ENCODE measurements at places on chromosomes 5 and 9.

- DNase-seq = no peak
Observed at GRCh38 chr5:103037673-103038455, 82.1 kb downstream of the GIN1 start.

- DNase-seq = no peak
Observed at GRCh38 chr9:97354637-97355036, 47.2 kb downstream of the CCDC180 start.

DNA sequence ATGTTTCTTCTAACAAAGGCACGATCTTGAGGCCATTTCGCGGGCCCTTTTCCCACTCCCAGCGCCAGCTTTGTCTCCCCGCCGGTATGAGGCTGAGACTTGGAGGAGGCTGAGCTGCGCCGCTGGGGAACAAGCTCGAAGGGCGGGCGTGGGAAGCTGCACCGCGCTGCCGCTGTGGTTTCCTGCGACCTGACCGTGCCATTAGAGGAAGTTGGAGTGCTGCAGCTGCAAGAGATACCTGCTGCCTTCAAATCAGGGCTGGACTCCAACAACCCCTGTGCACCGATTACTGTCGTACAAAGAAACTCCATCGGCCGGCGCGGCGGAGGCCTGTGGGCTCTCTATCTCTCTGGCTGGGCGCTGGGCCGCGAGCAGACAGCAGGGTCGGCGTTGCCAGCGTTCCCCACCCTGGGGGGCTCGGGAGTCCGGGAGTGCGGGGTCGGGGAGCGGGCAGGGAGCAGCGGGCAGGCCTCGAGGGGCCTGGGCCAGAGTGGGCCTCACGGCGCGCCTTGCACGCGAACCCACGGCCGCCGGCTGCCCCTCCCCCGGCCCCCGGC, 1.3 kb upstream of the ERBIN start:
- no peak for DNase-seq

GRCh38 chr5:39466846-39467245, 42.1 kb upstream of the DAB2 start:
- DNase-seq = no peak

DNA sequence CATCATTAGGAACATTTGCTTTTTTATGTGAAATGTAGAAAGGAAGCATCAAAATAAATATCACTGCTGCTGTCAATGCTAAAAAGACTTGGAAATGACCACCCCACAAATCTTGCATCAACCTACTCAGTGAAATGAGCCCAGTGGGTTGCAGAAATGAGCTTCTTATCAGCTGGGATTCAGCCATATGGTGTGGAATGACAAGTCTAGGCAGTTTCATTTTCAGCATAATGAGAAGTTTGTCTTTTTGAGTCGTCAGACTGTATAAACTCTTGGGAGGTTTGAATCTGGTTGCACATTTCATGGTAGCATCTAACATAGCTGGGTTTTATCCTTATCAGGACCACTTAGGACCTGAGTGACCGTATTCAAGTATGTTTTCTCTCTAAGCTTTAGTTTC, 251.1 kb upstream of the PPP1R2B start:
- DNase-seq = no peak

DNA sequence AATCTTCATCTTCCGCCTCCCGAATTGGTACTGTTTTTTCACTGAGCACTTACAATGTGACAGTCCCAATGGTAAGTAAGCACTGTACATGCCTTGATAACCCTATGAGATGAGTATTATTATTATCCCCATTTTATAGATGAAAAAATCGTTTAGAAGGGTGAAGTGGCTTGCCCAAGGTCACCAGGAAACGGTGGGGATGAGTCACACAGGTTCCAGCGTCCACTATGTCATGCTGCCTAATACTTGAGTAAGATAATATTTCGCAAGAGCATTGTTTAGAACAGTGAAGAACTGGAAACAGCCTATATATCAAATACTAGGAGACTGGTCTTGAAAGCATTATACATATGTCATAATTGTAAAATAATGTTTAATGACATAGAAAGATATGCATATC, 12.9 kb downstream of the HAND1 start:
- DNase-seq = no peak

GRCh38 chr5:67094476-67095300, 101.9 kb downstream of the CD180 start:
- DNase-seq = no peak

GRCh38 chr5:172608773-172609172, 32.3 kb upstream of the NEURL1B start:
- no peak for DNase-seq

- DNase-seq = no peak
Observed at GRCh38 chr5:127311349-127311748, 20.8 kb downstream of the MEGF10 start.

- DNase-seq = no peak
Observed at GRCh38 chr5:178116143-178116885, 3.0 kb downstream of the N4BP3 start.

GRCh38 chr5:33275921-33276627, 164.7 kb upstream of the TARS1 start:
- no peak for DNase-seq

DNA sequence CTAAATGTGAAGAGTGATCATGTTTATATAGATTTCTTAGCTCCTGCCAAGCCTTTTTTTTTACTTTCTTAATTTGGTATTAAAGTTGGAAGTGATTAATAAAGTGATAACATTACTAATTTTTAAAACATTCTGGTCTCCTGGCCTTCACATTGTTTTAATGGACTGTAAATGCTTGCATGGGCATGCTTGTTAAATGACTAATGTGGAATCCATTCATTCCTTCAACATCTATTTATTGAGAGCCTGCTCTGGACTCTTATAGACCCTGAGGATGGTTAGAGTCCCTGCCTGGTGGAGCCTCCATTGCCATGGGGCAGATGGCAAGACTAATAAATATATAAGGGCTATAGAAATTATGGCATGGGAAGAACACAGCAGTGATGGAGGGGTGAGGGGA, 103.5 kb downstream of the NTRK2 start:
- no peak for DNase-seq

- no peak for DNase-seq
Observed at GRCh38 chr5:19235101-19235584, 752.9 kb downstream of the CDH18 start.

DNA sequence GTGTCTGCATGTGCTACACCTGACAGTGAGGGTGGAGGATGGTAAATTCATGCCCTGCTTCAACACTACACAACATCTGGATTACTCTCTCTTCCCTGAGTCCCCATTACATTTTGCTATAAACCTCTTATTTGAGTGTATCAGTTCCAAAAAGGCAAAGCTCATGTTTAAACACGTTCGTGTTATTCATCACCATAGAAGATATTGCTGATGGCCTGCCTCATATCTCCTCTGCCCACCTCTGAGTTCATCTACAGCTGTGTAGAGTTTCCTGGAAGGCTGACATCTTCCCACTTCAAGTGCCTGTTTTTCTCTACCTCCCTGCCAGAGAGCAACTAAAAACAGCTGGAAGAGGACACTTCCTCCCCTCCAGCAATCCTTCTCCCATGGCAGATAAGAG, 433.2 kb downstream of the ISL1 start:
- no peak for DNase-seq

GRCh38 chr5:87002485-87002884, 265.2 kb upstream of the RASA1 start:
- no peak for DNase-seq

- no peak for DNase-seq
Observed at GRCh38 chr5:105088102-105088501, 1525.5 kb upstream of the NUDT12 start.

GRCh38 chr5:148425808-148426207, 42.0 kb downstream of the FBXO38 start:
- DNase-seq = no peak

DNA sequence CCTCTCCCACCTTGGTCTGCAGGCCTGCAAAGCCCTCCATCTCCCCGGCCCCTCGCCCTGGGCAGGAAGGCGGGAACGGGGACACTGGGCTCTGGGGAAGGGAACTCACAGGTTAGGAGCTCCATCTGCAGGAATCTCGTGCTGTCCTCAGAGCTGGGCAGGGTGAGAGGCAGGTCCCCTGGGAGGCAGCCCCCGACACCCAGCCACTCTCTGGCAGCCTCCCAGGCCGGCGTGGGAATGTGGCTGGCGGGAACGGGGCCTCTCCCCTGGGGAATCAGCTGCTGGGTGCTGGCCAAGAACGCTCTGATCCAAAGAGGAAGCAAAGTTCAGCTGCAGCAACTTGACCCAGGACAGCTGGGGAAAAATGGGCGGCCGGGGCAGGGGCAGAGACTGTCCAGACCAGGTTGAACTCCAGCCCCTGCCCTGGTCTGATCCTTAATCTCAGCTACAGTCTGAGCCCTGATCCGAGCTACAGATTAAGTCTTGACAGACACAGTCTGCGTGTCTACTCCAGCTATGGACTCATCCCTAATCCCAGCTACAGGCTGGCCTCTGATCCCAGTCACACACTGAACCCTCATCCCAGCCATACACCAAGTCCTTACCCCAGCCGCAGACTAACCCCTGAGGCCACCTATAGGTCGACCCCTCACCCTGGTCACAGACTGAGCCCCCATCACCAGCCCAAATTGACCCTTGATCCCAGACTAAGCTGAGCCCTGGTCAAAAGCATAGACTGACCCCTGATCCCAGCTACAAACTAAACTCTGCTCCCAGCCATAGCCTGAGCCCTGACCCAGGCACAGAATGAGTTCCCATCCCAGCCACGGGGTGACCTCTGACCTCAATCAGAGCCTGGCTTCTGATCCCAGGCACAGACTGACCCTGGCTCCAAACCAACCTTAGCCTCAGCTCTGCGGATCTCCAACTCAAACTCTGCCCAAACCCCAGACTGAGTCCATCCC, 37.3 kb upstream of the EGFL7 start:
- peak; percentile 60 for DNase-seq

GRCh38 chr9:27338527-27338903, 41.6 kb upstream of the EQTN start:
- no peak for DNase-seq

DNA sequence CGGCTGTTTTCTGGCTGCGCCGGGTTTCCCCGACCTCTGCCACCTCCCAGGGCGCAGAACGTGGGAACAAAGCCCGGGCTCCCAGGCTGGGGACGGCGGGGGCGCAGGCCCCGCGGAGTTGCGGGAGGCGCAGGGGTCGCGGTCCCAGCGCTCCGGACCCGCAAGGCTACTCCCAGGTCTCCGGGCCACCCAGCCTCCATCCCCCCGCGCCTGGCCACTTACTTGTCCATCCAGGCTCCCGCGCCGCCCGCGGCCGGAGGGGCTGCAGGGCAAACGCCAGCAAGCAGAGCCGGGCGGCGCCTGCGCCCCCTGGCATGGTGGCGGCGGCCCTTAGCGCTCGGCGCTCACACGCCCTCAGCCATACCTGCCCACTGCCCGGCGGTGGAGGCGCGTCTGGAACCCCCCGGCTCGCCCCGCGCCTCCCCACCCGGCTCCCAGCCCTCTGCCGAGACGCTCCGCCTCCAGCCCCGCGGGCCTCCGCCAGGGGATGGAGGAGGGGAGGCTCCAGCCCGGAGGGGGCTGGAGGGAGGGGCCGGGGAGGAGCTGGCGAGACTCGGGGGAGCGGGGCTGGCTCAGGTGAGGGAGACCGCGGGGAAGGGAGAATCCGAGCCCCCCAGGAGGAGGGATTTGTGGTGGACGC, at the start of gene ADAM19:
TSS of gene ADAM19 (minus strand) at position 395 of the 640 bp plus-strand sequence. CDS start at position 316, 79 bp downstream.
- peak; percentile 85 for DNase-seq

GRCh38 chr5:147388184-147389108, 121.4 kb downstream of the DPYSL3 start:
- DNase-seq = no peak

- DNase-seq = peak; percentile 89
Observed at GRCh38 chr5:108727651-108728565, 19.8 kb upstream of the FER start.

- DNase-seq = peak; percentile 23
Observed at GRCh38 chr5:123673107-123673506, 161.1 kb downstream of the CSNK1G3 start.

DNA sequence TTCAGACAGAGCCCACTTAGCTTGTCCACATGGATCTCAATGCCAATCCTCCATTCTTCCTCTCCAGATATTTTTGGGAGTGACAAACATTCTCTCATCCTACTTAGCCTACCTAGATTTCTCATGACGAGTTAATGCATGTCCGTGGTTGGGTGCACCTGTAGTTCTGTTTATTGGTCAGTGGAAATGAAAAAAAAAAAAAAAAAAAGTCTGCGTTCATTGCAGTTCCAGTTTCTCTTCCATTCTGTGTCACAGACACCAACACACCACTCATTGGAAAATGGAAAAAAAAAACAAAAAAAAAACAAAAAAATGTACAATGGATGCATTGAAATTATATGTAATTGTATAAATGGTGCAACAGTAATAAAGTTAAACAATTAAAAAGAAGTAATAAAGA, 59.0 kb downstream of the BASP1 start:
- no peak for DNase-seq

DNA sequence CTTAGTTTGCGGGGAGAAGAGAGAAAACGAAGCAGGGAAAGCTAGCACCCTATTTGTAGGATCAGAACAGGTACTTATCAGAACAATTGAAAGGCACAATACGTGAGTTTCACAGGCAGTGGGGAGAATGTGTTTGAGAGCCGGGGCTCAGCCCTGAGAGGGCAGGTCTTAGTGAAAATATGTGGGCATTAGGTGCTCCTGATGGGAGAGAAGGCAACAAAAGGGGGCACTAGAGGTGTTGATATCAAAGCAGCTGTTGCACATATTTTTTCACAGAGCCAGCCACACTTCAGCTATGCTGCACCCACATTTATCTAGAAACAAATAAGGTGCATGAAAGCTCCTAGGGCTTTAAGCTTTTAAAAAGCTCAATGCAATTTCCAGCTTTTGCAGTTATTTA, 99.7 kb upstream of the MAN2A1 start:
- DNase-seq = no peak

- peak; percentile 15 for DNase-seq
Observed at GRCh38 chr5:127988146-127988760, 95.3 kb upstream of the SLC12A2 start.

DNA sequence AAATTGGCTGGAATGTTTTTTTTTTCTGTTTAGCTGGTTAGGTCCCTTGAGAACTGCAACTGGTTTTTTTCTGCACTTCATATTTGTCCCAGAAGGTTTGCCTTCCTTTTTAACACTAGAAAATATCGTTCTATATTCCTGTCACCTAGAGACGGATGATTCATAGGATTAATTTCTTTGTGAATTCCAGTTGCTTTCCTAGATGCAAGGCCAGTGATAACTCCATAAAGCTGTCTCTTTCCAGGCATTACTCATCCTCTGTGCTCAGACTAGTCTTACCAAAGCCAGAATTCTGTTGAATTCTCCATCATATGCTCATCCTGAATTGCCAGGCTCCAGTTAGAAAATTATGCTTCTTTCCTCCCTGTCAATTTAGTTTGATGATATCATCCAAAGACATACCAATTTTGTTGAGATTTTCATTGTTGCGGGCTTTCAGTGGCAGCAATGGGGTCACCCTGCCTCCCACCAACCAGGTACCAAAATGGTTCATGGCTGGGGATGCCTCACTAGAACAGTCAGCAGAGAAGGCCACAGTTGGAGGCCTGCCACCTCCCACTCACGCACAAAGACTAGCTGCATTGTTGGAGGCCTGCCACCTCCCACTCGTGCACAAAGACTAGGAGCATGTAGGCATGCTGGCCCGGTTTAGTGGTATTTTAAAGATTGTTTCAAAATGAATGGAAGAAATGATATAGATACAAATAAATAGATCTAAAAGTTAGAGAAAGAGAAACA, 8.5 kb downstream of the BAAT start:
- DNase-seq = no peak
